NCI-H774 (cell line): ENCODE measurements at places on chromosomes 1 and 21.

DNA sequence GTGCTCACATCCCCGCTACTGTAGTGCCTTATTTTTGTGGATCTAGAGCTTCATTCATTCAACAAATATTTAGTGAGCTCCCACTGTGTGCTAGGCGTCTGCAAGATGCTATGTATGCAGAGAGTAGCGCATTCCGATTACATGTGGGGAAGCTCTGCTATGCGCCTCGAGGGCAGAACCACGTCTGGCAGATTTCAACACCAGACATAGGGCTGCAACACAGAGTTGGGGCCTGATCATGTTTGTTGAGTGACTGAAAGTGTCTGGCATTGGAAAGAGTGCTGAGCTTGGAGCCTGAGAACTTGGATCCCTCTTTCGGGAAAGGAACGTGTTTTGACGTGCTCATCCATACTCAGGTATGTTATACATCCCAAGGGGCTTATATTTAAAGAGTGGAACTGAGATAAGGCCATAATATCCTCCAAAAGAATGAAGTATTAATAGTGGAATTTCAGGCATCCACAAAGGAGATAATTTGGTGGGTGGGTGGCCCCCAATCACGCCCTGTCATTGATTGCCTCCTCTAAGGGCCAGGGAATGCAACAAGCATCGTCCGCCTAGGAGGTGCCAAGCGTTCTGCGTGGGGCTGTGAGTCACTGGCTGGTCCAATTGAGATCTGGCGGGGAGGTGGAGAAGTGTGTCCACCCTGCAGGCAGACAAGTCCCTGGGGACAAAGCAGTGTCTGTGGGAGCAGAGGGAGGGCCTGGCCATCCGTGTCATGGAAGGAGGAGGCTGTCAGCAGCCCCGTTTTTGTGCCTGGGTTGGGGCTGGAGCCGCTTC lies 62.8 kb upstream of the ZBTB40 start:
- no peak for DNase-seq

GRCh38 chr1:41908288-41908895 lies 10.3 kb downstream of the HIVEP3 start:
- DNase-seq, result no peak

DNA sequence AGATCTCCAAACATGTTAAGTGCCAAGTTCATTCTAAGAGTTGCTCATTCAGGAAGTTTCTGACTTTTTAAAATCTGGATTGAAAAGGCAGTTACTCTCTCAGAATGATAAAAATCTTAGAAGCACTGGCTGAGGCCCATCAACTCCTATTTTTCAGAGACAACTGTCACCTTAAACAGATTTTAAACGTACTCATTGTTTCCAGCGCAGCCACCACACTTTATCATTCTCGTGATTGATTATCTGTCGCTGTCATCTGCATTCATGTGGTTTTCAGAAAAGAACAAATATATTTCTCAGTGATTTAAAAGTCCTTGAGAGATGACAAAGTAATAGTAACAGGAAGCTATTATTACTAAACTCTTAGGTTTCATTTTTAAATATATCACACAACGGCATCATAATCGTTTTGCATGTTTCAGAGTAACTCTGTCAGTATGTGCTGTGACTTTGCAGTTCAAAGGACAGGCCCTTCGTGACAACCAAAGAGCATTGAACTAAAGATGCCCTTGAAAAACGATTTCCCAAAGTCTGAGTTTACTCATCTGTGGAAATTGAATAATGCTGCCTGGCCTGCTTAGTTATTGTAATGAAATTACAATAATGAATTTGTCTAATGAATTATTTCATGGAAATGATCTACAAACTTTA lies 14.9 kb upstream of the KCNK1 start:
- DNase-seq, result no peak

DNA sequence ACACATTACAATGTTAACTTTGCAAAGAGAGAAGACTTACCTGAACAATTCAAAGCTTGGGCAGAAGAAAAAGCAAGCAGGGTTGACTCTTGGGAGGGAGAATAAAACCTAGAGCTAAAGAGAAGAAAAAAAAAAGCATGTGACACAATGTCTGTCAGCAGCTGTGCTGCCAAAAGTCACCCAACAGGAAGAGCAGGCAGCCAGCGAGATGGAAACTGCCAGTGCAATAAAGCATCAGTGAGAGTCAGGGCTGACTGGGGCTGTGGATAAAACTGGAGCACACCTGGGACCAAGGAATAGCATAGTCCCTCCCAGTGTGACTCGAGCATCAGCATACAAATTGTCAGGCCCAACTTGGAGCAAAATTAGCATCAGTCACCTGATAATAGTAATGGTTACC lies 65.0 kb upstream of the SLC22A15 start:
- no peak for DNase-seq

- no peak for DNase-seq
Observed at GRCh38 chr1:58089898-58090534, 456.5 kb downstream of the OMA1 start.
